ENCODE measurements at places on chromosomes 12 and 14.

GRCh38 chr14:27536748-27537147 is 938.9 kb upstream of the NOVA1 start:
- no peak for DNase-seq

DNA sequence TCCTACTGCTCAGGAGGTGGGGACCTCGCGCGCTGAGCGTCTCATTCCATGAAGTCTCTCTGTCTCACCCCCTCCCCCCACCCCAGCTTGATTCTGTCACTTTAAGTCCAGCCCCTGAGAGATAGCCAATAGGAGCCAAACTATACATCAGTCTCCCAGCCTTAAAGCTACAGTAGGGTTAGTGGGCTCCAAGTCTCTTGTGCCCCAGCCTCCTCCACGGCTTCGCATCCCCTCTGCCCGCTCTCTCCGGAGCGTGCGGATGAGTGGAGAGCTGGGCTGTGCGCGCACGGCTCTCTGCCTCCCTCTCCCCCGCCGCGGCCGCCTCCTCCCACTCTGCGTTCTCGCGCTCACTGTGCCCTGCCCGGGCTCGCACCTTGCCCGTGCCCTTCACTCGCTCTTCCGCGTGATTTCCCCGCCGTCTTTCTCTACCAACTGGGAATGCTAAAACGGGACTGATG is at the start of gene ESRRB:
Gene ESRRB, plus strand, starts transcription at position 191 of the 458 bp plus-strand sequence. Its CDS starts 265 bp downstream, at position 456.
- no peak for DNase-seq

DNA sequence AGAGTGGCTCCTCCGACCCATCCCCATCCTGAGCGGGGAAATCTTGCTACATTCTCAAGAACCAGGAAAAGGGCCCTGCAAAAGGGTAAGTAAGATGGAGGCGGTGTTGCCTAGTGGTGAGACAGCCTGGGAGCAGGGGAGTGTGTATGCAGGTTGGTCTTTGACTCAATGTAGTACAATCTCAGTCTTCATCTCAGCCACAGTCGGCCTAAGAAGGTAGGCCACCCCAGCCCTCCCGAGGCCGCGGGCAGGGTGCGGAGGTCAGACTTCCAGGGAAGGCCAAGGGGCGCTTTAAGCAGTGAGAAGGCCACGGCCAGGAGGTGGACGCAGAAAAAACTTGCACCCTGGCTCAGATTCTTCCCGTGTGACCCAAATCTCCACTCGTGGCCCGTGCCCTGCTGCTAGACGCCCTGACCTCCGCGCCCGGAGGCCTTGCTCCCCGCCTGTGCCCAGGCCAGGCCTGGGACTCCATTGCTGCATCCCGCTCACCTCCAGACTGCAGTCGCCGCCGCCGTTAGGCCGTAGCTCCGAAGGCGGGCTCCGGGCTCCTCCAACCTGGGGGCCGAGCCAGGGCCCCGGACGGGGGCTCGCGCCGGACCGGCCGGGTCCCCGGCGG is 435 bp downstream of the FOXM1 start:
- DNase-seq, result no peak

- no peak for DNase-seq
Observed at GRCh38 chr12:104263580-104264358, 39.8 kb upstream of the EID3 start.

GRCh38 chr12:76927170-76927784 is 48.5 kb upstream of the CSRP2 start:
- DNase-seq, result no peak

GRCh38 chr12:18551106-18551505 is 186.7 kb downstream of the PLCZ1 start:
- no peak for DNase-seq

Data from GM18507 (cell line).